ENCODE measurements at places on chromosomes 4 and X.

DNA sequence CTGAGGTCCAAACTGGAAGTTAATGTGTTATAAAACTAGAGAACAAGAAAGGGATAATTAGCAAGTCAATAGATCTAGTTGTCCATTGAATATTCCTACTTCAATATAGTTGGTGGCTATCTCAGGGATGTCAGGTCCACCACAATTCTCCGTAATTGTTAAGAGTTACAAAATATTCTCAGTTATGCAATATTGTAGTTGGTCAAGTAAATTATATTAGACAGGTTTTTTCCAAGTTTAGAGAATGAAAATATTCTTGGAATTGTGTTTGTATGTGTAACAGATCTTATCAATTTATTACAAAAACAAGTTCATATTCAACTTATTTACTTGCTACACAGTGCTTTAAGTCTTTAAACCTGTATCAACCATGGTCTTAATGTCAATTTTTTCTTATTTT lies 547.4 kb downstream of the SPRY1 start:
- DNase-seq, result no peak

- DNase-seq, result no peak
Measured at GRCh38 chrX:87160435-87161010, 357.1 kb upstream of the KLHL4 start.

DNA sequence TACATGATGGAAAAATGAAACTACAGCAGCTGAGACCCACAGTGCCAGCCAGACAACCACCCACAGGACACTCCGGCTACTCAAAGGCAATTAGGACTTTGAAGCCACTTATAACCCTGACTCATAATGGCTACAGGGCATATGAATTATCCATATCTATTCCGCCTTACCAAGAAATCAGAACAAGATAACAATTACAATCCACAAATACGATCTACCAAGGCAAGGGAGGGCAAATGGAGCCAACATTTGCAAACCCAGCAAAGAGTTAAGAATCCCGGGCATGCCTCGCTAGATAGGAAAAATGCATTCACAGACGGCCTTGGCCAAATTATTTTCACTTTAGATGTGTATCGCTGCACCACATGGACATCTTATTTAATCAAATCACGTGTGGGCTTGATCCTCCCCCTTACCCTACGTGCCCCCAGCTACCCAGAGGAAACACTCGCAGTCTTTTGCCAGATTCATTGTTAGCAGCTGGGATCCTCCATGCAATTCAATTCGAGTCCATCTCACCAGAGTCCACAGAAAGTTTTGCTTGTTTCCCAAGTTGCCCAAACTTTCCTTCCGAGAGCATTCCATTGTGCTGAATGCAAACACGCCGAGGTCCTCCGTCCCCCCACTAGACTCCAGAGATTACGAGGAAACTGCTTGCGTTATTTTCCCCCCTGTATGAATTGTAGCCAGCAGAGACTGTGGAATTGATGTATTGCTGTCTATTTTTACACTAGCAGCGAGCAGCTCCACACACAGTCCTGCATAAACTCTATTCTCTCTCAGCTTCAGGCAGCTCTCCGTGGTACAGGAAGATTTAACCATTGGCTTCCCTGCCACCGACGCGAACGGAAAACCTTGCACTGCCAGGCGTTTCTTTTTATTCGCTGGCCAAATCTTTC lies 1.2 kb downstream of the PPARGC1A start:
- no peak for DNase-seq

GRCh38 chr4:153137159-153137558 lies 67.1 kb upstream of the TRIM2 start:
- no peak for DNase-seq

GRCh38 chrX:66914080-66914479 lies 275.2 kb upstream of the EDA2R start:
- no peak for DNase-seq

- no peak for DNase-seq
Measured at GRCh38 chrX:1545776-1546408, 8.9 kb upstream of the P2RY8 start.

DNA sequence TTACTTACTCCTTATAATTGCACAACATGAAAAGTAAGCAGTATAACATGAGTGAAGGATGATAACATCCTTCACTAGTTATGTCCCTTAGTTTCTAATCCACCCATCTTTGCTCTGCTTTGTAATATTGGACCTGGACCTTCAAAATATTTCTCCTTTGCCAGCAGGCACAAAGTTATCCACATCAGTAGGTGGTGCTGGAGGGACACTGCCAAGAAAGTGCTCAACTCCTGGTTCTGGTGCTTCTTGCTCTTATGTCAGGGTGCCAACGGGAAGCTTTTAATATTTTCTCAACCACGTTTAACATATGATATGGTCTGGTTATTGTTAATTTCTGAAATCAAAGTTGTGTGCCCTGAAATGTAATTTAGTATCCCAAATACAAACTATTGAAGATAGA lies 49.1 kb downstream of the TMEM165 start:
- no peak for DNase-seq

GRCh38 chr4:127574643-127575042 lies 58.1 kb upstream of the INTU start:
- DNase-seq, result no peak

- no peak for DNase-seq
Measured at GRCh38 chr4:177957596-177958360, 515.5 kb upstream of the AGA start.

GRCh38 chr4:10599574-10599973 lies 85.0 kb downstream of the CLNK start:
- DNase-seq, result no peak

DNA sequence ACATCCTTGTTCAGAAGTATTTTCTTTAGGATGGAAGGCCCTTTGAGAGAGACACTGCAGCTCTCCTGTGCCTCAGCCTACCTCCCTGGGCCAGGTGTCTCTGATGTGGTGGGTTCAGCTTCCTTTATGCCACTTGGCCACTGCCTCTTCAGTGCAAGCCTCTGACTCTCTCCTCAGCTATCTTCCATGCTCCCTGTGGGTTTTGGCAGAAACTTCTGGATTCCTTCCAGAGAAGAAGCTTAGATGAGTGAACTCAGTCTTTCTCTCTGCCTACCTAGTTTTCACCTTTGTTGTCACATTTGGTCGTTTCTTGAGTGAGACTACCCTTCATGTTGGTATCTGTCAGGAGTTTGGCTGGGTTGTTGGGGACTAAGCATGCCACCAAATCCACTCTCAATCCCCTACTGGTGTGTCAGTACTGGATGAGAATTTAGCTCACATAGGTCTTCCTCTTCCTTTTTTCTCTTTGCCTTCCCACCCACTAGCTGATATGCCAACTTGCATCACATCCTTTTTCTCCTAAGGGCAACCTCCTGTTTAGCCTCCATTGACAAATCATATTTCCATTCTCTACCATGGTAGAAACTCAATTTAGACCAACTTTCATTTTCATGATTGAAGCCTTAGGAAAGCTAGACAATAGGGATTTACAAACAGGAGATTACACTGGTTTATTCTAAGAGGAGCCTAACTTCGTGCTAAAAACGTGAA lies 32.0 kb downstream of the IL15 start:
- no peak for DNase-seq

DNA sequence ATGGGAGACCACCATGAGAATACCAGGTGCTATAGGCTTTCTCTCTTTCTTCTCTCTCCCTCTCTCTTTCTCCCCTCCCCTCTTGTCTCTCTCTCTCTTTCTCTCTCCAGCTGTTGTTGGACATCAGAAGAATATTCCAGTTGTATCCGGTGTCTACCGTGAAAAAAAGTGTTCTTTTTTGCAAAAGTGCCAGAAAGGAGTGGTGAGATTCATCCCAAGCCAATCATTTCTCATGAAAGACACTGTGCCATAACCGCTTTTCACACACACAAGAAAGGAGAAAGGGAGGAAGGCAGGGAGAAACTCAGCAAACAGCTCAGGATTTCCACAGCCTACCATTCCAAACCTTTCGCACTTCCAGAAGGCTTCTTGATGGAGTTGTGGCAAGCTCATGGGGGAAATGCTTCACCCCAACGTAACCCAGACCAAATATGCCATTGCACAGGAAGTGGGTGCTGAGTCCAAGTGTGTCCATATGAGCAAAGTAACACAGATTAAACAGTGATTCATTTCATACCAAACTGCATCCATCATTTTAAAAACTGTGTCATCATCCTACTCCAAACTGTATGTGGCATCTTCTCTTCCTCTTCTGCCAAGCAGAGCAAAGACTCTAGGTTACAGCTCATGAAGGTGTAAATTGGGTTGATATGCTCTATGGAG lies 224.0 kb downstream of the APBB2 start:
- DNase-seq, result no peak

DNA sequence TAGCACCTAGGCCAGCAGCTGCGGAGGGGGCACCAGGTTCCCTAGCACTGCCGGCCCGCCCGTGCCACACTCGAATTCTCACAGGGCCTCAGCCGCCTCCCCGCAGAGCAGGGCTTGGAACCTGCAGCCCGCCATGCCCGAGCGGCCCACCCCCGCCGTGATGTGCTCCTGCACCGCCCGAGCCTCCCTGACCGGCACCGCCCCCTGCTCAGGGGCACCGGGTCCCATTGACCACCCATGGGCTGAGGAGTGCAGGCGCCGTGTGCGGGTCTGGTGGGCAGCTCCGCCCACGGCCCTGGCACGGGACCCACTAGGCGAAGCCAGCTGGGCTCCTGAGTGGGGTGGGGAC lies 35.4 kb upstream of the ENPP6 start:
- DNase-seq, result no peak

GRCh38 chr4:7956270-7956808 lies 16.7 kb upstream of the AFAP1 start:
- no peak for DNase-seq

DNA sequence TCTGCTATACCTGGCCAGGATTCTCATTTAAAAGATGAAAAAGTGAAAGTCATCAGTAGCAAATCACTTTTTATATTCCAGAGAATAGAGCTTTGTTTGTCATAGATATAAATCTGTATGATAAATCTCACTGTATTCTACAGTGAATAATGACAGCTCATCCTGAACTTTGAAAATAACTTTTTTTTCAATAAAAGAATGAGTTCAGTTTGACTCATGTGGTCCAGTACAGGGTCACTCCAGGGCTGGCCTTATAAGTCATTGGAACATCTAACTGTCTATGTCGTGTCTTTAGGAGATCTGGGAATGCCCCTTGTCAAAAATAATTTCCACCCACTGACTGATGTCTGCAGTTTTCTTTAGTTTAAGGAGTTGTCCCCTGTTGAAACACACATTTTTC lies 18.5 kb upstream of the CXCL8 start:
- no peak for DNase-seq

GRCh38 chr4:1377606-1378261 lies 28.5 kb downstream of the NKX1-1 start:
- DNase-seq, result peak; percentile 19

DNA sequence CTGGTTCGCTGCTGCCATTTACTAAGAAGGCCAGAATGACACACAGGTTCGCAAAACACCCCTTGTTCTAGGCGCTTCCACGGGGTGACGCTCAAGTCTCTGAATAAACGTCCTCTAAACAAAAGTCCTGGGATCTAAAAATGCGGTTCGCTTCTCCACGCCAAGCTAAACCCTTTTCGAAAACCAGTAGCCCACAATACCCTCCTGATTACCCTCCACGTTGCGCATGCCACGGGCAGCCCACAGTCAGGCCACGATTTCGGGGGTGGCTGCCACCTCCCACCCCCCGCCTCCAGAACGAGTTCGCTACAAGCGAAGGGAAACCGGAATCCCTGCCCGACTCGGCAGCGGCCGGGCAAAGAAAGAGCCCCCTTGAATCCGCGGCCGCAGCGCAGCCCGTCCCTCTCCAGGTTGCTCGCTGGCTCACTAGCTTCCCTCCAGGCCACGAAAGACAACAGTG lies 423 bp downstream of the RPL39 start:
- DNase-seq, result no peak

GRCh38 chrX:11967986-11968869 lies 170.0 kb upstream of the FRMPD4 start:
- DNase-seq, result no peak

- no peak for DNase-seq
Measured at GRCh38 chrX:104351173-104351769, 96.5 kb upstream of the ESX1 start.

GRCh38 chr4:8556341-8557150 lies 23.6 kb upstream of the GPR78 start:
- DNase-seq, result no peak

All from left ventricle myocardium superior (tissue), 1 donor.